DMS153 (cell line): ENCODE measurements at places on chromosomes 12 and 14.

DNA sequence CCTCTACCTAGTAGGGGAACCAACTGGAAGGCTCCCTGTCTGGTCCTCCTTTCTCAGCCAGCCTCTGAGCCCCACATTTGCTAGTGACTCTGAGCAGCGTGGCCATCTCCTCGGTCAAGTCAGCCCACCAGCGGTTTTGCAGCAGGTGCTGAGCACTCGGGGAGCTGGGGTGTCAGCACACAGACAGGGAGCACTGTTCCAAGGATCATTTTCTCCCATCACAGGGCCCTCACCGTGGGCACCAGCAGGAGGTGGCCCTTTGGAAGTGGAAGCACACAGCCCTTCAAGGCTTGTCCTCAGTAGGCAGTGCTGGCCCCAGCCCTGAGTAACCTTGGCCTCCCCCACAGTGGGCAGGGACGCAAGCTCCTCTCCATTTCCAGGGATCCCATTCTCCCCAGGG is 24.1 kb upstream of the EML1 start:
- no peak for DNase-seq

- DNase-seq = no peak
Measured at GRCh38 chr12:1619587-1619986, 9.4 kb upstream of the WNT5B start.

- DNase-seq = peak; percentile 20
Measured at GRCh38 chr14:89617481-89618329, 200.7 kb upstream of the FOXN3 start.

DNA sequence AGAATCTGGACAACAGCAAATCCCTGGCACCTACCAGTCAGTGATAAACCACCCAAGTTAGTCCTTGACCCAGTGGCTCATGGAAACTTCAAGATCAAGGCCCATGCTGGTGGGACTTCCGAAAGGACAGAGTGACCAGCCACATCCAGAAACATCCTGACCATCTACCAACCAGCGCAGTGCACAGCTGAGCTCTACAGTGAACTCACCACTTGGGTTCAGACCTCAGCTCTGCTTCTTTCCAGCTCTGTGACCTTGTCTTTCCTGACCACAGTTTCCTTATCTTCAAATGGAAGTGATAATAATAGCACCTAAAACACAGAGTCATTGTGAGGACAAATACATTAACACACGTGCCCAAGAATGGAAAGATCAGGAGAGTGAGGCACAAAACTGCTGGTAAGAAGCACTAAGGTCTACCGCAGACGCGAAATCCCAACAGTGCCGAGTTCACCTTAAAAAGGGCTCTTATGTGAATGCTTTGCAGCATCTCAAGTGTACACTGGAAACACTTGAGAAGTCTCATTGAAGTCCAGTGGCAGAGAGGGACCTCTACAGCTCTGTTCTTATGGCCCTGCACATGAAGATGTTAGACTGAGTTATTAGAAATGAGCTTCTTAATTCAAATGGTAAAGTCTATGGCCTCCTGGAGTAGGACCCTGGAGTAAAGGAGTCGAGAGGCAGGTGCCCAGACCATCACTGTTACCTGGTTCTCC is 128.8 kb downstream of the CCDC60 start:
- no peak for DNase-seq

GRCh38 chr14:25041898-25042297 is 8.0 kb downstream of the STXBP6 start:
- DNase-seq = peak; percentile 93

GRCh38 chr12:20555771-20556170 is 139.4 kb upstream of the SLCO1C1 start:
- no peak for DNase-seq

GRCh38 chr14:32027255-32027939 is 49.7 kb upstream of the ARHGAP5 start:
- no peak for DNase-seq

GRCh38 chr14:101084436-101084826 is 180.9 kb upstream of the RTL1 start:
- DNase-seq = no peak

- DNase-seq = no peak
Measured at GRCh38 chr12:6285532-6286306, 24.8 kb upstream of the PLEKHG6 start.
